ENCODE measurements at places on chromosomes 4 and X.

DNA sequence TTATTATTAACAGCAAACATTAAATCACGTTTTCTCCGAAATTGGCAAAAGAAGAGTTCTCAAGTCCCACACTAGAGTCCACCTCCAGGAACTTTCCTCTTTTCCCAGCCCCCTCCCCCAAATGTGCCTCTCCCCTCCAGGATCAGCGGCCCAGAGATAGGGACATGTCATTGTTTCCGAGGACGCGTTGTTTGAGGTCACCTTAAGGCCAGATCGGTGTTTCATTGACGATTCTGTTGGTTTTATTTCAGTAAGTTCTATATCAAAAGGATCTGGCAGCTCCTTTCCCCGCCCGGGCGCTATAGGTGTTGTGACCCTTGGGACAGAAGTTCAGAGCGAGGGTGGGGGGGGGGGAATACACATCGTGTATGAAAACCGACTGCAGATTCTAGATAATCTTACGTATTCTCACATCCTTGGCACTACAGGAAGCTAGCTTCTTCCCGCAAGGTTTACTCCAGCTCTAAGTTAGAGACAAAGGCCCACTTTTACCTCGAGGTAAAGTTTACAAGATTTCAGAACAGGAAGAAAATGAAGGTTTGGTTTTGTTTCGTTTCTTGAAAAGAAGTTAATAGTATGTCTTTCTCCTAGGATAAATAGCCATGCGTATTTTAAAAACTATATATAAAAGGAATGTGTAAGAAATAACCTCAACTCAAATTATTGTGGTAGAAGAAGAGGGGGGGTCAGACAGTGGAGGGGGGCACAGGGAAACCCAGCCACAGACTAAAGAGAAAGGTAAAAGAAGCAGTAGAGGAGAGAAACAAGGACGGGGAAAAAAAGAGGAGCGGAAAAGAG lies 739 bp upstream of the MSX1 start:
- no peak for DNase-seq

DNA sequence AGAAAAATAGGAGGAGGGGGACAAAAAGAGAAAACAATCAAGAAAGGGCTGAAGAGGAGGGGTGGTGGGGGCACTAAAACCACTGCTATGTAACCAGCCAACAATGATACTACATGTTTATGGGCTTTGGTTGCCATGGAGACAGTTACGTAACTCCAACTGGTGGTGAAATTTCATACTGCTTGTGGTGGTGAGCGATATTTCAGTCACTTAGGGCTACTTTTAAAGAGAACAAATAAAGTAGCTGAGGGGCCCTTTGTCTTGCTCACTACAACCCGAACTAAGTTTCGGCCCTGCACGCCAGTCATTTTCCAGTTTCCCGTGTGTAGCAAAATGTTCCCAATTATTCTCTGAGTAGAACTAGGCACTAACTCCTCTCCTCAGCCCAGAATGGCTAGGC lies 275.2 kb upstream of the EDA2R start:
- no peak for DNase-seq

DNA sequence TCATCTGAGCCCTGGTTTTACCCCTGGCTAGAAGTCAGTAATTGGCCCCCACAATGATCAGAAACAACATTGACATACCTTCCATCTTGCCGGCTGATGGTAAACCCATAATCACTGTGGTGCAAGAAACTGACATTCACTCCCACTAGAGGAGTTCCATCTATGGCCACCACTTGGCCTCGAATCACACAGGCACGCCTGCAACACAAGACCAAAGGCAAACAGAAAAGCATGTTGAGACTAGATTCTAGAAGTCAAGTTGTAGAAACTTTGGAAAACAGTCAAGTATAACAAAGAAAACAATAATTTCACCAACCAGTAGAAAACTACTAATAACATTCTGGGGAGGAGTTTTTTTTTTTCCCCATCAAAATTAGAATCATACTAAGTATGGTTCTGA lies 183.4 kb downstream of the SH2D1A start:
- DNase-seq = no peak

GRCh38 chrX:120308959-120309872 lies 2.0 kb downstream of the TMEM255A start:
- DNase-seq = no peak

GRCh38 chr4:7426525-7427171 lies 8.1 kb downstream of the PSAPL1 start:
- DNase-seq = no peak

GRCh38 chr4:67500373-67500772 lies 44.9 kb downstream of the CENPC start:
- no peak for DNase-seq

DNA sequence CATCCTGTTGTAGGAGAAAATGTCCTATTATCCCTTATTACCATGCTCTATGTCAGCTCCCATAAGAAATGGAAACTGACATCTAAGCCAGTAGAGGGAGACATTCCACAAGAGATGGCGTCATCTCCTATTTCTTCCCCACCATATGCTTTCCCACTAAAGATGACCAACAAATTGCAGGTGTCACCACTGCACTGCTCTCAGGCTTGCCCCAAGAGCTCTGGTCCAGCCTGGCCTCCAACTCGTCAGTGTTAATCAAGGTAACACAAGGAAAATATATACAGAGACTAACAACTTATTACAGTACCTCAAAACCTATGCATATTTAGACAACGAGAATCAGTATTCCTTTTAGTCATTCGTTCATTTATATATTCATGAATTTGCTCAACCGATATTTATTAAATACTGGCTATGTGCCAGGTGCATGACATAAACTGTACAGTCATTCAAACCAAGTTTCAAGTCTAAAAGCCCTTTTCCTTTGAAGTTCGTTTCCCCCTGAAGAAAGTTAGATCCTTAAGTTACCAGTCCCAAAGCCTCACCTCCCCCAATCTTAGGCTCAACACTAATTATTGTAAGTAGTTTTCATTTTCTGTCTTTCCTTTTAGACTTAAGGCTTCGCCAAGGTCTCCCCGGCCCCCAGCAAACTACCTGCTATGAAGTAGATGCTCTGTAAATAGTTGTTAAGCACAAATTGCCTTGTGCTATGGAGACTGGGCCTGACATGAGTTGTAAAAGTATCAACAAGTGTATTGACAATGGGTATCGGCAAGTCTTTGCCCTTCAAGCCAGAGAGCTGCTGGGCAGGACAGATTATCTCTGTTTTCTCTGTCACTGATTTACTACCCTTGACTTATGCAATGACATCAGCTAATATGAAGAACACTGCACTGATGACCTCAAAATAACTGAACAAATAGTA lies 3.1 kb upstream of the FGB start:
- DNase-seq = peak; percentile 71

- DNase-seq = no peak
These were observed 494 bp downstream of the SPOCK3 start for GRCh38 chr4:167233685-167234315.

- DNase-seq = no peak
These were observed 105.0 kb downstream of the RAB28 start for GRCh38 chr4:13378973-13379759.

- DNase-seq = no peak
These were observed 72.2 kb downstream of the CCKAR start for GRCh38 chr4:26418107-26418506.

- no peak for DNase-seq
These were observed 136.5 kb downstream of the PJA1 start for GRCh38 chrX:69028761-69029120.

DNA sequence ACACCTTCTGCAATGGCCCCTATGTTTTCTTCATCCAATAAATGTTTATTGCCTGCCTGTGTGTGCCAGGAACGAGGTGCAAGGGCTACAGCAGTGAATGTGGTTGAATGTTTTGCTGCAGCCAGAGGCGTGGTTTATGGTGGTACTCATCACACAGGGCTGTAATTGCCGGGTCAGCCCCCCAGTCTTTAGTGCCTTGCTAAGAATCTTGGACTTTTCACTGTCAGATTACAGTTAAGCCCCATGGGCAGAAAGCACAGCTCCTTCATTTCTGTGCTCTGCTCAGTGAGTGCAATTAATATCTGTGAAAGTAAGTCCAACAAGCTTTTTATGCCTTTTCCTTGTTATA lies 67.8 kb downstream of the TAPT1 start:
- DNase-seq = no peak

DNA sequence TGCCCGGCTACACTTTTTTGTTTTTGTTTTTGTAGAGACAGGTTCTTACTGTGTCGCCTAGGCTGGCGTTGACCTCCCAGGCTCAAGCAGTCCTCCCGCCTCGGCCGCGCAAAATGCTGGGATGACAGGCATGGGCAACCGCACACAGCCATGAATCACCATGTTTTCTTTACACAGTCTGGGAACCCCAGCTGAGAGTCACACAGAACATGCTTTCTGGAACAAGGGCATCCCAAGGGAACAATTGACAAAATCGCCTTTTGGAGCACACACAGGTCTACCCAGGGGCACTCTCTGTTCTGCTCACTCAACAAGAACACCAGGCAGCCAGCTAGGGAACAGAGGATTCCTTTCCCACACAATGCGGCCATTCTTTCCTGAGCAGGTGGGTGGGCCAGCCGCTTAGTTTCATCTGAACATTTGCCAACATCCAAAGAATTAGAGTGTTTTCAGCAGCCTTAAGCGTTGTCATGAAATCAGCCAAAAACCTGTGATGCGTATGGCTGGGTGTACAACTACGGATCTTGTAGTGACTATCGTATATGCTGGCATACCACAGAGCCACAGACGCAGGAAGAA lies 15.7 kb downstream of the PRKX start:
- no peak for DNase-seq

GRCh38 chrX:85504381-85504780 lies 124.9 kb upstream of the POF1B start:
- DNase-seq = no peak

DNA sequence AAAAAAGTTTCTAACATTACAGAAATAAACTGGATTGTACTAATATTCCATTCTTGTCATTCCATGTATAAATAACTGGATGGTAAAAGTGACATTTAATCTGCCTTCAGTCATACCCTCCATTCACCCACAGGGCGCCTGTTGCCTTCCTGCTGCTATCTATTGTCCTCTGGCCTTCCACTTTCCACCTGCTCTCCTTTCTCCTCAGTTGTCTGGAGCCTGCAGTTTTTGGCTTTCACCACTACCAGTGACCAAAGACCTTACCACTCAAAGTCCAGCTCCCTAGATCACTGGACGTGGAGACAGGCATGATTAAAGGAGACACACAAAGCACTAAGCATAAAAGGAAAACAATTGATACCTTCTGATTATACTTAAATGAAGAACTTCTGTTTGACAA lies 46.2 kb upstream of the NHS start:
- DNase-seq = no peak

- no peak for DNase-seq
These were observed 21.4 kb downstream of the GRSF1 start for GRCh38 chr4:70818173-70818855.

- no peak for DNase-seq
These were observed 89.0 kb downstream of the EFNB1 start for GRCh38 chrX:68917799-68918198.
